Stimulated activated naive B cell treated with anti-CD40 and anti-IgM and Interleukin-4, amounts not matched to agents 10 μg/mL and 1 μg/mL and 100 μg/mL, for 72 hours (primary cell): ENCODE measurements at places on chromosomes 16 and 17.

DNA sequence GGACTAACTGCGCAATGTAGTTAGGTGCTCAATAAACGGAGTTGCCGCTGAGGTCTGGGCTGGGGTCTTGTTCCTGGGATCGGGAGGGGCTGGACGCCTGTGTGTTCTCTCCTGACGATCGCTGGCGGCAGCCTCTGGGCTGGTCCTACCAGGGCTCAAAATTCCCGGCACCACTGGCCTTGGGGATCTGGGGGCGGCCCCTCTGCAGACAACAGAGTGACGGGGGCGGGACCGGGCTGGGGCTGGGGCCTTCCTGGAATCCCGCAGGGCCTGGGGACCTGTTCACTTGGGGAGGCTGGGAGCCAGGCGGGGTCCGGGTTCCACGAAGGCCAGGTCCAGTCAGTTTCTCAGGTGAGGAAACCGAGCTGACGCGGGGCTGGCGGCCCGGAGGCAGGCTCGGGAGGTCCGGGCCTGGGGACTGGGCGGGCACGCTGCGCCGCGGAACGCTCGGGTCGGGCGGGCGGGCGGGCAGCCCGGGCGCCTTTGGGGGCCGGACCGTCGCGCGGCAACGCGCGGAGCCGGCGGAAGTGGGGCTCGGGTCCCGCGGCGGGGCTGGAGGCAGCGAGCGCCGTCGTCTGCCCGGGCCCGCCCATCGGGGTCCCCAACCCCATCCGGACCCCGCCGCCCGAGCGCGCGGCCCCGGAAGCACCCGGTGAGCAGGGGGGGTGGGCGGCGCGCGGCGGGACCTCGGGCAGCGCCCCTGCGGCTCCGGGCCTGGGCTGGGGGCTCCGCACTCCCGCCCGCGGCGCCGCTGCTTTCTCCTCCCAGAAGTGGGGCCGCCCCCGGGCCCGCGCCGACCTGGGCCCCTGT, at the start of gene PIGQ:
Gene PIGQ, plus strand, starts transcription at position 524 of the 810 bp plus-strand sequence. CDS start 4,107 bp downstream, outside the sequence.
- peak; percentile 53 for DNase-seq

GRCh38 chr16:79805621-79806020, 205.1 kb upstream of the MAF start:
- no peak for DNase-seq

- DNase-seq = peak; percentile 42
These were observed 14.5 kb downstream of the C17orf100 start for GRCh38 chr17:6666077-6666521.

GRCh38 chr17:8038954-8039610, at the start of gene ALOX15B:
TSS of gene ALOX15B (plus strand) at chr17:8039059. CDS start at chr17:8039156, 97 bp downstream.
- no peak for DNase-seq

GRCh38 chr16:74448990-74449389, 27.7 kb upstream of the CLEC18B start:
- DNase-seq = no peak

DNA sequence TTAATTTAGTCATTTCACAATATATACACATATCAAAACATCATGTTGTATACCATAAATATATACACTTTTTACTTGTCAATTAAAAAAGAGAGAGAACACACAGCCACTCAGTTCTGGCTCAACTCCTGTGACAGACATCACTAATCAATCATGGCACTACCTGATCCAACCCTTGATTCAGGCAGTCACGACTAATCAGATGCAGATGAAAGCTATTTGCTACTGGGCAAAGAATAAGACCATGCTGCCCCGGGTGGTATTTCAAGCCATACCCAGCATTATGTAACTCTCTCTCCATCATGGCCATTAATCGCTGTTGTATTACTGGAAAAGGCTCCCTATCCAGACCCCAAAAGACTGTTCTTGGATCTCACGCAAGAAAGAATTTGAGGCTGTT, 345.7 kb downstream of the HAPSTR1 start:
- no peak for DNase-seq

DNA sequence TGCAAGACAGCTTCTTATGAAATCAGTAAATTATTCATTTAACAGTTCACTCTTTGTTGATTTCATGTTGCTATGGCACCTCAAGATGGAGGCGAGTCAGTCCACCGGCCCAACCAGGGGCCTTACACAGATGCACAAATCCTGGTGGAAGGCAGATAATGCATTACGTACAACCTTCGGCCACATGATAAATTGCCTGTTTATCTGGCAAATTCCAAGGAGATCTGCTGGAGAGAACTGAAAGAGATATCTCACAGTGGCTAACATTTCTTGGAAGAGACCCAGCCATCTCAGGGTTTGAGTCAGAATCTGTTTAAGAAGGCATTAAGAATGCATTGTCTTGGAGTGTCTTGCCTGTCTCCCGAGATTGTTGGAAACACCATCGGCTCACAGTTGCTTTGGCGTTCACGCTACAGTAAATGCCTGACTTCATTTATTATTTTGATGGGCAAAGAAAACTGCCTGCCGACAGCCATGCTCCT, 225.6 kb downstream of the MSI2 start:
- DNase-seq = no peak

DNA sequence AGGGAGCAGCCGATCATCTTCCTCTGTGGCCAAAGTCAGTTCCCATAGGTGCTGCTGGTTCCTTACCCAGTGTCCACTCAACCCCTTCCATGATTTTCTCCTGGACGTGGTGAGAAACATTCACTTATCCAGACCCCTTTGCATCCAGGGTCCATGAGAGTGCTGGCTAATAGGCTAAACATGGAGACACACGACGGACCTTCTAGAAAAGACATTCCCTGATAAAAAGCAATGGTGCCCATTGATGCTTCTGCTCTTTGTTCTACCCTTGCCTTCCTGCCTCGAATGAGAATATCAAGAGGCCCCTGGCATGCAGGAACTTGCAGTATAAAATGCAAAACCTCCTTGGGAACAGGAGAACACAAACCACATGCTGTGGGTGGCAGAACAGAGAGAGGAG, 2.3 kb downstream of the TEKT5 start:
- DNase-seq = no peak

DNA sequence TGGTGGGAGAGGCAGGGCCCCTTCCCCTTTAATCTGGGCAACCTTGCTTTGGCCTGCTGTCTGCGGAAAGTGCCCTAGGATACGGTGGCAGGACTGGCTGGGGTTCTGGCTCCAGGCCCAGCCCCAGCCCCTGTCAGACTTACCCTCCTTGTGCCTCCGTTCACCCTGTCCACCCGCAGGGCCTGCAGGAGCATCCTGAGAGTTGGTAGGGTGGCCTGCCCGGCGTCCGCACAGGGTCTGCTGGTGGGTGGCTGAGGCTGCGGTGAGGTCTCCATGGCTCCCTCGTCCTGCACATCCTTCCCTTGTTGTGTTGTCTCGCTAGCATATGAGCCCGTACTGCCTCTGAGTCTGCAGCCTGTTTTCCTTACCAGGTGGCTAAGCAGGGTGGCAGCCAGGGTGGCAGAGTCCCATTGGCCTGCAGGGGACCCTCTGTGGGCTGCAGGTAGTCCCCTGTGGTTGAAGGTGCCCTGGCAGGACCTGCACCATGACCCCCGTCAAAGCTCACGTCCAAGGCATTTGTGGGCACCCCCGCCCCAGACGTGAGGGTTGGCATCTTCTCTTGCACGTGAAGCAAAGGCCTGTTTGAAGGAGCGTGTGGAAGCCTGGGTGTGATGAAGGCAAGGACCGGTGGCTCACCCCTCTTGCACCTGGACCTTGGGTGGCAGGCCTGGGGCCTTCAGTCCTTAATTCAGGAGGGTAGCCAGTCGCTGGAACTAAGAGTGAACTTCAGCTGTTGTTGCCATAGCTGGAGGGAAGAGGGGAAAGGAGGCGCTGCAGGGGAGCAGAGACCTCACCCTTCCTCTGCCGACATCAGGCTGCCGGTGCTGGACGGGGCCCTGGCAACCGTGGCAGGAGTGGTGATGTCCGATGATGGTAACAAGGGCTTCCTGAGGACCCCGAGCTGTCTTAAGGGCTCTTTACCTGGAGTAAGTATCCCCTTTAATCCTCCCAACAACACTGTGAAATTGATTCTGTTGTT, 293.7 kb downstream of the SEC14L1 start:
- DNase-seq = no peak

- DNase-seq = no peak
These were observed 623 bp downstream of the MBTPS1 start for GRCh38 chr16:84115919-84116719.

DNA sequence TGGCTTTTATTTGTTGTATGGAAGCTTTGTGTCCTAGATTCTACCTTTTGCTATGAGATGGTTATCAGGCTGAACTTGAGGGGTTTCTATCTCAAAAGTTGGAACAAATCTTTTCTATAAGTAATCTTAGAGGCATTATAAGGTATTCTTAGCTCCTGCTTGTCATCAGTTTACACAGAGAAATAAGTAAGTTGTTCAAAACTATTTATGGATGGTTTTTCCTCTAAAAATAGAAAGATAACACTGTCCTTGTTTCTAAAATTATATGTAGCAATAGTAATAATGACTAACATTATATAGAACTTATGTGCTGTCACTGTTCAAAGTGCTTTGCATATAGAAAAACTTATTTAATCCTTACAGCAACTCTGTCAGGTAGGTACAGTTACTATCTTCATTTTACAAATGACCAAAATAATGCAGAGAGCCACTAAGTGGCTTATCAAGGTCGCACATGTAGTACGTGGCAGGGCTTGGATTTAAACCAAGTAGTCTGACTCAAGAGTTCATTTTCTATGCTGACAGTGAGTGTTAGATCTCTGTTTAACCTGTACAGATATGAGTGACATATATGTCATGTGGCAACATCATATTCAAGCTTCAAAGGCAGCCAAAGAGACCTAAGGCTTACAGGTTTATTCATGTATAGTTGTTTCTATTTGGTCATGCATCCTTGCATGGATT, 59.0 kb downstream of the PHKB start:
- no peak for DNase-seq

DNA sequence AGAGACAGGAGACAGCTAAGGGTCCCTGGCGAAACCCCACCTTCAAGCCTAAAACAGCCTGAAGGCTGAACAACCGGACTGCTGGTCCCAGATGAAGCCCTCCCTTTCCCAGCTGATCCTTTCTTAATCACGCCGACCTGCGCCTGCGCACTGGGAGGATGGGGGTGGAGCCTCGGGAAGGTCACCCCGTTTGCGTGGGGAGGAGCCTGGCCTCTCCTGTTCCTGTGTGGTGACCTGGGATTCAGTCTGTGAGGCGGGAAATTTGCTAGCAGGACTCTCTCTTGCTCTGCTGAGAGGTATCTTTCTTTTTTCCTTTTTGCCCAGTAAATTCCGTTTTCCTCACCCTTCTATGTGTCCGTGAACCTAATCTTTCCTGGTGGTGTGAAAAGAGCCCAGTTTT, 9.6 kb downstream of the FAM20A start:
- no peak for DNase-seq

- DNase-seq = no peak
These were observed 364.9 kb downstream of the SNX29 start for GRCh38 chr16:12341423-12341822.

- DNase-seq = peak; percentile 79
These were observed 1.4 kb upstream of the HES7 start for GRCh38 chr17:8125154-8125946.

GRCh38 chr16:85610059-85610445, 3.1 kb upstream of the GSE1 start:
- DNase-seq = no peak

DNA sequence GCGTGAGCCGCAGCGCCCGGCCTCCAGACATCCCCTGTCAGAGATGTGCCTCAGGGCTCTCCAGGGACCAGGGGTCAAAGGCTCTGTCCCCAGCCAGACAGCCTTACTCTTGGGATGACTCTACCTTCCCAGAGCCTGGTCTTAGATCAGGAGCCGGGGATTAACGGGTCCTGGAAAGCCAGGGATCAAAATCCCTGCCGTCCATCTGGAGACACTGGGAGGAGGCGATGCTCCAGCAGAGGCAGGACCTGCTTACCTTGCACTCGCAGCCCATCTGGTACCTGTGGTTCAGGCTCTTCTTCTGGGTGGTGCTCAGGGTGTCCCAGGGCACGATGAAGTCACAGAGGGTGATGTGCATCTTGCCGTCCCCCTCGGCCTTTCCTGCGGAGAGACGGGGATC, 16.7 kb upstream of the USP36 start:
- no peak for DNase-seq

DNA sequence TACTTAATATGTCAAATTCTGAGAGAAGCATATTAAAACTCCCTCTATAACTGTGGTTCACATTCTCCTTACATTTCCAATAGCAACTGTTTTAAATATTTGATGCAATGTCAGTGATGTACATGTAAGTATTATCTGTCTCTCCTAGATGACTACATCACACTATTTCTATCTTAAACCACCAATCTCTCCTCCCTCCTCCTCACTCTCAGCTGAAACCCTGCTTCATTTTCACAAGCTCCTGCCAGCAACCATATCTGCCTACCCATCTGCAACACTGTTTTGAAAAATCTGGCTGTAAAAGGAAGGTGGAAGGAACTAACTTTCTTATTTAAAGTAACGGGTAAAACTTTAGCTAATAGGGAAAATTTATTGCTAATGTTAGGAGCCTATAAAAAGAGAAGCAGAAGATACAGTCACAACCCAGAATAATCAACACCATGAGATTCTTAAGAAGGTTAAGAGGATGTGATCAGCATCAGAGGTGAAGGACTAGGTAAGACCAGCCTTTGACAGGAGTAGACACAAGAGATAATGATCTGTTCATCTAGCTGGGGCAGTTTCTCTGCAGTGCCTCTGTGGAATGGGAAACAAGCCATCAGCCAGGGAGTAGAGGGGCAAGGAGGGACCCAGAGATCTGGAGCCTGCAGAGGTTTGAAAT, 31.0 kb downstream of the MYH10 start:
- no peak for DNase-seq

GRCh38 chr16:29824589-29825144, 4.4 kb downstream of the MVP start:
- no peak for DNase-seq

- DNase-seq = no peak
These were observed 23.3 kb upstream of the ERCC4 start for GRCh38 chr16:13896543-13897182.

GRCh38 chr17:19664136-19664820, 15.7 kb downstream of the ALDH3A2 start:
- no peak for DNase-seq

GRCh38 chr17:21452377-21453143, 76.4 kb downstream of the KCNJ12 start:
- peak; percentile 16 for DNase-seq

GRCh38 chr17:68621065-68621464, 19.9 kb upstream of the FAM20A start:
- no peak for DNase-seq

GRCh38 chr17:2051061-2051932, 3.6 kb upstream of the HIC1 start:
- DNase-seq = no peak

GRCh38 chr16:68411086-68411485, 37.2 kb downstream of the SMPD3 start:
- DNase-seq = no peak

GRCh38 chr17:83077411-83077810, 2.0 kb upstream of the METRNL start:
- no peak for DNase-seq
